Stimulated activated CD4-positive, alpha-beta T cell treated with anti-CD3 and anti-CD28 coated beads, Interleukin-15, amount 100 ng/mL, for 1 hour (primary cell): ENCODE measurements at places on chromosomes 1 and 21.

GRCh38 chr1:76581712-76582111, 285.6 kb upstream of the ST6GALNAC5 start:
- no peak for DNase-seq

DNA sequence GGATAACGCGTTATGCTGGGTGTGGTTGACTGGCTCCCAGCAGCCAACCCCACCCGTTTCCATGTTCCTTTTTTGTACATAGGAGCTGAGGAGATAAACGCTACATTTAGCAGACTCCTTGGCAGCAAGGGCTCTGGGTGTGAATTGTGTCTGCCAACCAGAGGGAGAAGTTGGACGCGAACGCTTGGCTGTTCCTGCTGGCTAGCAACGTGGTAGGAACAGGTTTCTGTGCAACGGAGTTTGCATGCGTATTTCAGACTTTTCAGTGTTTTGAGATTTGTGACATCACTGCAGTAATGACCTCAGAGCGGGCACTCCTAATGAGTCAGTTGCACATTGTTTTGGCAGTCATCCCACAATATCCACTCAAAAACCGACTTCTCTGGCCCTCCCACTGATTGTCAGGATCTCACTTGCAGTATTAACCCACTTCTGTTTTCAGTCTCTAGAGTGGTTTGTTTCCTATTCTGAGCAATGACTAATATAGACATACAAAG, 98.7 kb upstream of the RGS1 start:
- no peak for DNase-seq

- no peak for DNase-seq
These were observed 164.8 kb downstream of the USP25 start for GRCh38 chr21:15894596-15894995.

- no peak for DNase-seq
These were observed 35.2 kb downstream of the JUN start for GRCh38 chr1:58748666-58749065.

GRCh38 chr1:46689897-46690296, 18.2 kb downstream of the TEX38 start:
- no peak for DNase-seq

DNA sequence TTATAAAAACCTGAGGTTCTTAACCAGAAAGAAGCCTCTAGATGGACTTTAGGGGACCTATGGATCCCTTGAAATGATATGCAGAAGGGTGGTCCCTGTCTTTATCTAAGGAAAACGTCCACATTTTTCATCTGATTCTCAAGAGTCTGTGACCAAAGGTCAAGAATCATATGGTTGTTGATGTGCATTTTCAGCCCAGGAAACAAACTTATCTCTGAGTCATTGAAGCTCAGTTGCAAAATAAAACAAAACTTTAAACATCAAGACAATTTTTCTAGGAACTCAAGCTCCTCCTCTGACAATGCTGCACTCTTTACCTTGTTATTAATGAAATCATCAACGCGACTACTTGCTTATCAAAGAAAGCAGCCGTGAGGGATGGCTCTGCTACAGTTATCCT, 83.3 kb downstream of the TIAM1 start:
- DNase-seq, result no peak

- no peak for DNase-seq
These were observed 9.7 kb downstream of the CD2 start for GRCh38 chr1:116763787-116764465.
